ENCODE measurements at places on chromosomes 16 and 17. TPM values are rescaled to one million over a fixed set of nuclear protein-coding genes. Genes with fewer than 3 reads are reported as not detected.

Gene ESRP2
- not detected for total RNA-seq

DNA sequence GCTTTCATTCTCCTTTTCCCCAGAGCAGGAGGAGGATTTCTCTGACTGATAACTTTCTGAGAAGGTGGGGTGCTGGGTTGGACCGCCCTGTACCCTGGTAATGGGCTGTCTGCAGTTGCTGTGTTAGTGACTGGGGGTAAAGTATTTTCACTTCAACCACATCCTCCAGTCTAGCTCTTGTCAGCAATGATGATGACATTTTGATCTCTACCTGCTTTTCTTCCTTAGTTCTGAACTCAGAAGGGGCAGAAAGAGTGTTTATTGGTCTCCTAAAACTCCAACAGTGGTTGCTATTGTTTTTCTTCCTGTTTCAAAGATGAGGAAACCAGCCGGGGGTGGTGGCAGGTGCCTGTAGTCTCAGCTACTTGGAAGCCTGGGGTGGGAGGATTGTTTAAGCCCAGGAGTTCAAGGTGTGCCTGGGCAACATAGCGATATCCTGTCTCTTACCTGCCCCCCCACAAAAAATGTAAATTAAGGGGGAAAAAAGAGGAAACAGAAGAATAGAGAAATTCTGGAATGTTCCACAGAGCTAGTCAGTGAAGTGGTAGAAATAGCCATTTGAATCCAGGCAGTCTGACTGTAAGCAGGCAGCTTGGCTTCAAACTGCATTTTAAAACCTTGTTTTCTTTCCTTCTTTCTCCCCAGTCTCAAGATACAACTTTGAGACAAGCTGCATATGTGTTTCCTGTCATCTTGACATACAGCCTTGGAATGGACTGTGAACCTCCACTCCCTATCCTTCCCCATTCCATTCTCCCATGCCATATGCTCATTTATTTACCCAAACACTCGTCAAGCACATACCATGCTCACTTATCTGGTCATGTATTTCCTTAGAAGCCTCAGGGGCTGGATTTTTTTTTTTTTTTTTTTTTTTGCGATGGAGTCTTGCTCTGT, 3.3 kb upstream of the N4BP1 start:
- H3K27me3 ChIP-seq: peaks cover 3% of the 10 kb centered on the region
- H3K27ac ChIP-seq: peak overlapping the region; percentile 97
- H3K36me3 ChIP-seq: no peaks in the 10 kb centered on the region
- peaks cover 61% of the 10 kb centered on the region for H3K4me1 ChIP-seq
- H3K4me3 ChIP-seq: peak overlapping the region; percentile 20

DNA sequence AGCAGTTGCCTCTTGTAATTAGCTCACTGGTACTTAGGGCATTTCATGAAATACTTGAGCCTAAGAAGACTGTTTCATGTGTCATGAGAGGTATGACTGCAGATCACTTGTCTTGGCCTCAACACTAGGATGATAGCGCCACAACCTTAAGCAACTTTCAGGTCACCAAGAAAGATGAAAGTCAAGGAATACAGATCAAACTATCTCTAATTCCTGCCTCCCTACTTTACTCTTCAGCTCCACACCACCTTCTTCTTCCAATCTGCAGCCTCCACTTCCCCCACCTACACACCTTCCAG, 28.0 kb downstream of the GNA13 start:
- H3K27ac ChIP-seq: peak overlapping the region; percentile 7
- DNase-seq: no peak
- H3K4me1 ChIP-seq: peaks cover 22% of the 10 kb centered on the region
- H3K27me3 ChIP-seq: no peaks in the 10 kb centered on the region
- H3K4me3 ChIP-seq: no peak overlapping the region

GRCh38 chr16:67236563-67237395, 9.8 kb downstream of the TMEM208 start:
- DNase-seq: peak; percentile 62
- peak overlapping the region; percentile 57 for H3K27ac ChIP-seq
- H3K27me3 ChIP-seq: no peaks in the 10 kb centered on the region
- no peak overlapping the region for H3K4me3 ChIP-seq
- peaks cover 26% of the 10 kb centered on the region for H3K4me1 ChIP-seq
- H3K36me3 ChIP-seq: peaks cover 31% of the 10 kb centered on the region

DNA sequence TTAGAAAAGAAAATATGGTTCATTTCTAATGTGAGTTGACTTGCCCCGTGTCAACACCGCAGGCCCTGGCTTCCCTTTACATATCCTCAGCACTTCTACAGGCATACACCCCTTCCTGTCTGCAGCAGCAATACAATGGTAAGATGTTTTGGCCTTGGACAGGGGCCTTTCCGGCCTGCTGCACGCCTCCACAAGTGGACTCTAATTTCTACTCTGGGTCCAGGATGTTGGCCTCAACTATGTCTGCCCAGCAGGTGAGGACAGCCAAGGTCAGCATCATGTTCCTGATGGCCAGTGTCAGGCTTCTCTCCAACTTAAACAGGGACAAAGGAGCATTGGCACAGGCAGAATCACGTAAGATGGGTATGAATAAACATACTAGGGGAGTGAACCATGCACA, 11.0 kb downstream of the C17orf67 start:
- no peaks in the 10 kb centered on the region for H3K36me3 ChIP-seq
- no peak overlapping the region for H3K27ac ChIP-seq
- no peaks in the 10 kb centered on the region for H3K27me3 ChIP-seq
- DNase-seq: no peak
- H3K4me3 ChIP-seq: no peak overlapping the region

- H3K27me3 ChIP-seq: peaks cover 3% of the 10 kb centered on the region
- no peak overlapping the region for H3K4me3 ChIP-seq
- no peak for DNase-seq
- no peaks in the 10 kb centered on the region for H3K36me3 ChIP-seq
Observed at GRCh38 chr16:13906168-13907089, 13.5 kb upstream of the ERCC4 start.

GRCh38 chr16:50093607-50094539, 28.1 kb downstream of the HEATR3 start:
- H3K27me3 ChIP-seq: no peaks in the 10 kb centered on the region
- no peak overlapping the region for H3K4me3 ChIP-seq
- H3K4me1 ChIP-seq: no peaks in the 10 kb centered on the region
- peaks cover 27% of the 10 kb centered on the region for H3K36me3 ChIP-seq
- no peak overlapping the region for H3K27ac ChIP-seq

- no peaks in the 10 kb centered on the region for H3K4me1 ChIP-seq
- no peaks in the 10 kb centered on the region for H3K36me3 ChIP-seq
- no peak for DNase-seq
- no peaks in the 10 kb centered on the region for H3K27me3 ChIP-seq
- no peak overlapping the region for H3K27ac ChIP-seq
Observed at GRCh38 chr17:726271-726919, 6.0 kb upstream of the TLCD3A start.

DNA sequence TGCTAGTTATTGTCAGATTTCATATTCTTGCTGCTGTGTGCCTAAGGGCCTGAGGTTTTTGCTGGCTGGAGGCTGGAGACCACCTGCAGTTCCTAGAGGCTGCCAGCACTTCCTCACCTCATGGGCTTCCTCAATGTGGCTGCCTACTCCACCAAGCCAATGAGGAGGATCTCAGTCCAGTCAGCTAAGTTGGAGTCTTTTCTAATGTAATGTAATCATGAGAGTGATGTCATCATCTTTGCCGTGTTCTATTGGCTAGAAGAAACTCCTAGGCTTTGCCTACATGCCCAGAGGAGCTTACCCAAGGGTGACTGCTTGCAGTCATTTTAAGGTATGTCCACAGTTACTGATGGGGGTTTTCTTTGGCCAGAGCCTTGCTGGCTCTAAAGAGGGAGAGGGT, 53.0 kb downstream of the SOCS3 start:
- H3K36me3 ChIP-seq: no peaks in the 10 kb centered on the region
- H3K4me1 ChIP-seq: no peaks in the 10 kb centered on the region
- DNase-seq: no peak
- H3K27ac ChIP-seq: no peak overlapping the region

GRCh38 chr17:7475764-7476422, 3.5 kb downstream of the ZBTB4 start:
- H3K36me3 ChIP-seq: peaks cover 3% of the 10 kb centered on the region
- H3K4me1 ChIP-seq: peaks cover 24% of the 10 kb centered on the region
- peak overlapping the region; percentile 53 for H3K27ac ChIP-seq
- H3K27me3 ChIP-seq: no peaks in the 10 kb centered on the region
- no peak overlapping the region for H3K4me3 ChIP-seq
- DNase-seq: no peak

DNA sequence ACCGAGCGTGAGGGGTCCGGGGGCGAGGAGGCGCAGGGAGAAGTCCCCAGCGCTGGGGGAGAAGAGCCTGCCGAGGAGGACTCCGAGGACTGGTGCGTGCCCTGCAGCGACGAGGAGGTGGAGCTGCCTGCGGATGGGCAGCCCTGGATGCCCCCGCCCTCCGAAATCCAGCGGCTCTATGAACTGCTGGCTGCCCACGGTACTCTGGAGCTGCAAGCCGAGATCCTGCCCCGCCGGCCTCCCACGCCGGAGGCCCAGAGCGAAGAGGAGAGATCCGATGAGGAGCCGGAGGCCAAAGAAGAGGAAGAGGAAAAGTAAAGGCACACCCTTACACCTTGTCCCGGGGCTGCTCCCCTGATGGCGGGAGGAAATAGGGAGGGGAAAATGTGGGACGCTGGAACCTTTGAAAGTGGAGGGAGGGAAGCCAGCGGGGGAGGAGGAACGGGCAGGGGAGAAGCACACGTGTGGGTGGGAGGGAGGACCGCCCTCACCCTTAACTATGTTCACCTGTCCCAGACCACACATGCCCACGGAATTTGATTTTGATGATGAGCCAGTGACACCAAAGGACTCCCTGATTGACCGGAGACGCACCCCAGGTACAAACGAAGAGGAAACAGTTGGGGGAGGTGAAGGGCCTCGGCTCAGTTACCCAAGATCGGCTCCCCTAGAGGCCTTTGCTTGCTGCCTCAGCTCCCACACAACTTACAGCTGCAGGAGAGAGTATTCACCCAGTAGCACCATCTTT, 916 bp downstream of the PAGR1 start:
- peaks cover 8% of the 10 kb centered on the region for H3K27me3 ChIP-seq
- peaks cover 16% of the 10 kb centered on the region for H3K36me3 ChIP-seq
- H3K4me1 ChIP-seq: peaks cover 79% of the 10 kb centered on the region
- H3K4me3 ChIP-seq: peak overlapping the region; percentile 71

Gene TOM1L2
- 61.9 TPM for total RNA-seq

Gene GJC1
- 0.30 TPM for total RNA-seq

Gene COPS3
- 71.9 TPM for total RNA-seq

DNA sequence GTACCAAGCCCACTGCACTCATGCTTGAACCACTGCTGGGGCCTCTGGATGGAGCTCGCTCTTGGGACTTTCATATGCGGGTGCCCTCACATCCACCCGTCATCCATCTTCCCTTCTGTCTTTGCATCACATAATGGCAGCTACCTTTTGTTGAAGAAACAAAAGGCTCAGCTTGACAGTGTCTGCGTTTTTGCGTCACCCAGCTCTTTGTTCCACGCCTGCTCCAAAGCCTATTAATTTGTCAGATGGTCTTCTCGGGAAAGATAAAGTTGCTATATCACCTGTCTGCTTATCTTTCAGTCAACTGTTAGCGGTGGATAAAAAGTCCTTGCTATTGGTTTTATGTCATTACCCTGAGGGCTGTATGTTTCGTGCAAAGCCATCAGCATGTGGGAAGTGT, 18.1 kb upstream of the BCO1 start:
- no peaks in the 10 kb centered on the region for H3K36me3 ChIP-seq
- no peak overlapping the region for H3K27ac ChIP-seq
- H3K27me3 ChIP-seq: peaks cover 2% of the 10 kb centered on the region
- H3K4me1 ChIP-seq: no peaks in the 10 kb centered on the region
- no peak for DNase-seq

Gene SBK1
- total RNA-seq: 21.8 TPM

Gene SOCS1
- 57.1 TPM for total RNA-seq

DNA sequence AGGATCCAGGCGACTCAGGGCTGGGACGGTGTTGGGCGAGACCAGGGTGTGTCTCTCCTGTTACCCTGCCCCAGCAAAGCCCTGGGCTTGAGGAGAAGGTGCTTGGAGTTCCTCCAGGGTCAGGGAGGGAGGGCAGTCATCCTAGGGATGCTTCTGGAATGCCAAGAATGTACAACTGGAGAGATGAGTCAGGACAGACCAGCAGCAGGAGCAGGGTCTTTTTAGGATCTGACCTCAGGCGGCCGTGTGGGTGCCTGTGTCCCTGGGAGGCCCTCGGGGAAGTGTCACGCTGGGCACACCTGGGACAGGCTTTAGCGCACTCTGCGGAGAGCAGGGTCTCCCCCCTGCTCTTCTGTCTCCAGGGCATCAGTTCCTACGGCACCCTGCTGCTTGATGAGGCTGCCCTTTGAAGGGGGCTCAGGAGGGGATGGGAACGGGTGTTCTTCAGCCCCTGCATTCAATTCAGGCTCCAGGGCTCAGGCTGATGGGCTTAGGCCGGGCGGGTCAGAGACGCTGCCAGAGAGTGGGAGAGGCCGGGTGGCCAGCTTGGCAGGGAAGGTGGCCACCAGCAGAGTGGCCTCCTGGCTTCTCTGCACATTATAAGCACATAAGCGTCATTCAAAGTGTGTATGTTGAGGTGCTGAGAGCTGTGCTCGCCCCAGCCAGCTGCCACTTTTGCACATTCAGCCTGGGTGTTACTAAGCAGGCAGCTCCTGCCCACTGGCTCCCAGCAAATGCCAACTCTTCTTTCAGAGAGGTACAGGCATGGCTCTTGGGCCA, 8.4 kb upstream of the MTSS2 start:
- H3K27me3 ChIP-seq: no peaks in the 10 kb centered on the region
- no peak overlapping the region for H3K4me3 ChIP-seq
- no peak overlapping the region for H3K27ac ChIP-seq
- peaks cover 16% of the 10 kb centered on the region for H3K4me1 ChIP-seq

- H3K4me1 ChIP-seq: peaks cover 23% of the 10 kb centered on the region
- no peak overlapping the region for H3K27ac ChIP-seq
- DNase-seq: no peak
- H3K36me3 ChIP-seq: no peaks in the 10 kb centered on the region
- no peaks in the 10 kb centered on the region for H3K27me3 ChIP-seq
Observed at GRCh38 chr17:64133546-64134215, 3.7 kb upstream of the ERN1 start.

- peak; percentile 73 for DNase-seq
- H3K4me1 ChIP-seq: no peaks in the 10 kb centered on the region
- no peak within 1 kb of the TSS for H3K27ac ChIP-seq
- H3K4me3 ChIP-seq: peak within 1 kb of the TSS; percentile 47
- H3K36me3 ChIP-seq: no peaks in the 10 kb centered on the region
Observed at GRCh38 chr17:75720656-75721462, at the start of gene ITGB4. Gene ITGB4, plus strand, starts transcription at chr17:75721459. Its CDS starts 3,245 bp downstream, at chr17:75724704.

DNA sequence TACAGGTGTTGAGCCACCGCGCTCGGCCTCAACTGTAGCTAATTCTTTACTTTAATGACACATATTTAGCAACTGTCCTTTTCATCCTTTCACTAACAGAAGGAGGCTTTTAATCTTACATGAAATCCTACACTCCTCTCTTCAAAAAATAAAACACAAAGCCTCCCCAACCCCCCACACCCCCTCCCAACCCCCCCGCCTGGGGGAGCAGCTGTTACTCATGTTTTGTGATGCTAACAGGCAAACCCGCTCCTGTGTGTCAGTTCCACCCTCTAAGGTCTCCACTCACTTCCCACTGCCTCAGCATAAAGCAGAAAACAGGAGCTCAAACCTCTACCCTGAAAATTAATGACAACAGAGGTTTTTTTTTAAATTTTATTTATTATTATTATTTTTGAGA, 55.4 kb upstream of the SLC25A19 start:
- H3K27ac ChIP-seq: peak overlapping the region; percentile 58
- no peak overlapping the region for H3K4me3 ChIP-seq
- no peaks in the 10 kb centered on the region for H3K36me3 ChIP-seq
- DNase-seq: peak; percentile 12

Gene TMEM106A
- total RNA-seq: 18.1 TPM

Measured in T-cell (primary cell).